ENCODE measurements at places on chromosomes 6 and 20. TPM values are rescaled to one million over a fixed set of nuclear protein-coding genes. Genes with fewer than 3 reads are reported as not detected.

Gene MOCS1
- 20.8 TPM for total RNA-seq

Gene UBD
- total RNA-seq, result not detected

Gene USP49
- total RNA-seq, result 12.5 TPM

- no peak for DNase-seq
Observed at GRCh38 chr6:113594726-113595125, 262.4 kb upstream of the MARCKS start.

GRCh38 chr20:61515922-61516321, 263.9 kb downstream of the CDH4 start:
- no peak for DNase-seq

GRCh38 chr20:64036346-64037198, 590 bp downstream of the C20orf204 start:
- no peak for DNase-seq

- no peak for DNase-seq
Observed at GRCh38 chr6:34475238-34475682, 9.4 kb downstream of the PACSIN1 start.

Measured in dorsolateral prefrontal cortex (tissue), 122 donors.